ENCODE measurements at places on chromosomes 2 and 18. TPM values are rescaled to one million over a fixed set of nuclear protein-coding genes. Genes with fewer than 3 reads are reported as not detected.

Gene DYSF
- total RNA-seq, result 13.0 TPM

Gene NEB
- total RNA-seq, result 3.2 TPM

GRCh38 chr2:72138011-72138881 lies 9.4 kb downstream of the CYP26B1 start:
- peaks cover 33% of the 10 kb centered on the region for H3K4me1 ChIP-seq
- peak overlapping the region; percentile 4 for H3K27ac ChIP-seq
- no peak overlapping the region for H3K4me3 ChIP-seq
- no peak for DNase-seq

DNA sequence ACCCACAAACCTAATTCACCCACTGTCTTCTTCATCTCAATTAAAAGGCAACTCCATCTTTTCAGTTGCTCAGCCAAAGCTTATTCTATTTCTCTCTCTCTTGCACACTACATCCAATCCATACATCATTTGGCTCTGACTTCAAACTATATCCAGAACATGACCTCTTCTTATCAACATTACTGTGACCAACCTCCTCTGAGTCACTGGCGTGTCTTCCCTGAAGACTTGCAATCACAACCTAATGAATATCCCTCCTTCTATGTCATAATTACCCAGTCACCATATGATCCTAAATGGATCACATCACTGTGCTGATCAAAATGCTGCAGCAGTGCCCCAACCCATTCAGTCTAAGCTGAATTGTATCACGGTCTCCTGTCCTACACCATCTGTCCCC lies 22.6 kb upstream of the SULT1C3 start:
- H3K4me3 ChIP-seq, result no peak overlapping the region
- no peak for DNase-seq
- no peak overlapping the region for H3K27ac ChIP-seq
- H3K27me3 ChIP-seq, result no peaks in the 10 kb centered on the region

- H3K4me3 ChIP-seq, result no peak overlapping the region
- H3K36me3 ChIP-seq, result no peaks in the 10 kb centered on the region
- no peaks in the 10 kb centered on the region for H3K4me1 ChIP-seq
- H3K27ac ChIP-seq, result no peak overlapping the region
- DNase-seq, result no peak
- H3K27me3 ChIP-seq, result no peaks in the 10 kb centered on the region
Observed at GRCh38 chr18:34467058-34467457, 242.3 kb upstream of the NOL4 start.

DNA sequence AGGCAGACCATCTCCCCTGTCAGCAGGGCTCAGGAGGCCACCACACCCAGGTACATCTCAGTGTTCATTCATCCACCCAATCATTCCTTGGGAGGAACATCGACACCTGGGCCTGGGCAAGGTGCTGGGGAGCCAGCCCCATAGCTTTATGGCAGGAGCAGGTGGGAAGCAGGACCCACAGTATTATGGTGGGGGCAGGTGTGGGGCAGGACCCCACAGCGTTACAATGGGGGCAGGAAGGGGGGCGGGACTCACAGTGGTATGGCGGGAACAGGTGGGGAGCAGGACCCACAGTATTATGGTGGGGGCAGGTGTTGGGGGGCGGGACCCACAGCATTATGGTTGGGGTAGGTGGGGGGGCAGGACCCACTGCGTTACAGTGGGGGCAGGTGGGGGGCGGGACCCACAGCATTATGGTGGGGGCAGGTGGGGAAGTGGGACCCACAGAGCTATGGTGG lies 128.9 kb upstream of the HS6ST1 start:
- H3K27ac ChIP-seq, result no peak overlapping the region
- no peaks in the 10 kb centered on the region for H3K4me1 ChIP-seq
- no peaks in the 10 kb centered on the region for H3K27me3 ChIP-seq

DNA sequence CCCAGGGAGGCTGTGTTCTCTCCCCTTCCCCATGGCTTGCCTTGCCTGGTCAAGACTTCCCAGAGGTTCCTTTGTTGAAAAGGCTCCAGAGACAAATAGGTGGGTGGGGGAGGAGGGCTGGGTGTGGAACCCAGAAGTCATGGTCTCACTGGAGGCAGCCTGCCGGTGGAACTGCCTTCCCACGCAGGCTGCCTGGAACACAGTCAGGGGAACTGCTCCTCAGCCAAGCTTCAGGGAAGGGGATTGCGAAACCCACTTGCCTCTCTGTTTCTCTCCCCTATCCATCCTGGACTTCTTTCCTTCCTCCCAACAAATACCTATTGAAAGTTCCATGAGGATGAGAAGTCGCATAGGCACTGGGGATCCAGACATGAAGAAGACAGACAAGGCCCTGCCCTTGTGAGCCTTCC lies 31.6 kb downstream of the MARCO start:
- no peaks in the 10 kb centered on the region for H3K36me3 ChIP-seq
- H3K4me1 ChIP-seq, result no peaks in the 10 kb centered on the region
- no peak for DNase-seq
- no peak overlapping the region for H3K4me3 ChIP-seq

- no peaks in the 10 kb centered on the region for H3K4me1 ChIP-seq
- peak overlapping the region; percentile 62 for H3K4me3 ChIP-seq
- no peak overlapping the region for H3K27ac ChIP-seq
- no peak for DNase-seq
- no peaks in the 10 kb centered on the region for H3K36me3 ChIP-seq
Observed at GRCh38 chr18:76589316-76589715, 94.3 kb upstream of the ZNF516 start.

Data from thoracic aorta (tissue), 2 donors.